Placental epithelial cell (primary cell): ENCODE measurements at places on chromosomes 7 and 10. TPM values are rescaled to one million over a fixed set of nuclear protein-coding genes. Genes with fewer than 3 reads are reported as not detected.

The ZNF804B gene
- total RNA-seq: not detected in 2 replicates

The ATOH7 gene
- under 0.01 TPM in 1 of 2 replicates, not detected in the other for total RNA-seq

The HKDC1 gene
- total RNA-seq: under 0.01 TPM in 2 replicates

The ERVW-1 gene
- not detected in 2 replicates for total RNA-seq

The MYL7 gene
- total RNA-seq: 3.6 TPM in 1 of 2 replicates, not detected in the other

The SCART1 gene
- 2.0 and 4.7 TPM in 2 replicates for total RNA-seq

The TFEC gene
- 0.39 and 2.7 TPM in 2 replicates for total RNA-seq
